ENCODE measurements at places on chromosomes 12 and 14. TPM values are rescaled to one million over a fixed set of nuclear protein-coding genes. Genes with fewer than 3 reads are reported as not detected.
A peak's percentile ranks its signal among the peaks of the same experiment; 100 is the strongest.

DNA sequence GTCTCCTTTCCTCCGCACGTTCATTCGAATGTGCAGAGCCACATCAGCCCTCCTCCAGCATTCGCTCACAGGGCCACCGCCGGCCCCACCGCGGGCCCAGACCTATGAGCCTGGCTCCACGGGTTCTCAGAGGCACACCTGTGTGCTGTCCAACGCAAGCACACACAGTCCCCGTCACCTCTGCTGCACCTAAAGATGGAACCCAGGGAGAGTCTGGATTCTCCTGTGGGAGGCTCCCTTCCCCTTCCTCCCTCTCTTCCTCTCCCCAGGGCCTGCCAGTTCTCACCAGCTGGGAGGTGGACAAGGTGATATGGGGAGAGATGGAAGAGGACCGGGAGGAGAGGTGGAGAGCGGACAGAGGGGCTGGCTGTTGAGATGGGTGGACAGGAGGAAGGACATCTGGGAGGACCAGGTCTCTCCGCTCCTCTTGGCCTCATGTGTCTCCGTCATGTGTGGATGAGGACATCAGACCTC is 4.9 kb upstream of the AQP6 start:
- no peak for DNase-seq

SYNDIG1L gene
- not detected for total RNA-seq

ENDOU gene
- total RNA-seq, result under 0.01 TPM

PRIM1 gene
- 4.3 TPM for total RNA-seq

KIF26A gene
- 9.2 TPM for total RNA-seq

DNA sequence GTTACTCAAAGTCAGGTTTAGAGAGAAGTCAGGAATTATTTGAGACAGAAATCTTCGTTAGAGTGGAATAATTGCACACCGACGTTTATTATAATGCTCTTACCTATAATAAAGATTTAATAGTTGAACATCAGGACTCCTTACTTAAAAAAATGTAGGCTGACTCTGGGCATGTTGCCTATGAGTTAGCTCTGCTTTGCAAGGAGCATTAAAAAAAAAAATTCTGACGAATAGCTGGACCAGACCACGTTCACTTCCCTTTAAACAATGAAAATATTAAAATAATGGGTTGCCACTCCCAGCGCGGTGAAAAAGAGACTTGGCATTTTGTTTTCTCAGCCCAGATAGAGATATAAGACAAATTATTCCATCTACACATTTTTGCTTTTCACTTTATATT is 574 bp upstream of the FANCM start:
- peak; percentile 57 for DNase-seq

Measured in dermis microvascular lymphatic vessel endothelial cell (primary cell).